Activated T-helper 17 cell treated with anti-CD3 and anti-CD28 coated beads, Interleukin-2, amount 50 U/mL, for 72 hours (primary cell): ENCODE measurements at places on chromosomes 12 and 14. TPM values are rescaled to one million over a fixed set of nuclear protein-coding genes. Genes with fewer than 3 reads are reported as not detected.
A peak's percentile ranks its signal among the peaks of the same experiment; 100 is the strongest.

DNA sequence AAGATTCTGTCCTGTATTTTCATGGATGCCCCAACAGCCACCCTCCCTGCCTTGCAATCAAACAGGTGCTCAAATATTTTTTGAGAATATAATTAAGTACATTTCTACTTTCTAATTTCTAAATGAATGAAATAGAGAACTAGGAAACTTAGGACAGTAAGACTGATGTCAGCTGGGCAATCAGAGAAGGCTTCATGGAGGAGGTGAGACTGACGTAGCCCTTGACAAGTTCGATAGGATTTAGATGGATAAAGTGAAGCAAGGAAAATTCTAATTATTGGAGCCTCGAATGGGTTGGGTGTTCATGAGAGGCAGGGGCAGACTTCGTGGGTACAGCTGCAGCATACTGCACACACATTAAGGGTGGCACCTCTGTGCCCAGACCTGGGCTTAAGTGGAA, 36.0 kb downstream of the NINJ2 start:
- no peaks in the 10 kb centered on the region for H3K27me3 ChIP-seq
- H3K27ac ChIP-seq: no peak overlapping the region
- no peak overlapping the region for H3K4me3 ChIP-seq
- no peak for ATAC-seq
- H3K4me1 ChIP-seq: peaks cover 17% of the 10 kb centered on the region

GRCh38 chr12:70091021-70091521, 152.2 kb upstream of the CNOT2 start:
- H3K36me3 ChIP-seq: no peaks in the 10 kb centered on the region
- H3K27ac ChIP-seq: no peak overlapping the region
- H3K4me3 ChIP-seq: no peak overlapping the region
- H3K27me3 ChIP-seq: no peaks in the 10 kb centered on the region
- no peaks in the 10 kb centered on the region for H3K4me1 ChIP-seq
- ATAC-seq: no peak

GRCh38 chr12:75984577-75985182, 46.9 kb downstream of the PHLDA1 start:
- peak; percentile 77 for ATAC-seq
- H3K4me3 ChIP-seq: peak overlapping the region; percentile 15
- no peaks in the 10 kb centered on the region for H3K27me3 ChIP-seq

- no peaks in the 10 kb centered on the region for H3K27me3 ChIP-seq
- peaks cover 11% of the 10 kb centered on the region for H3K4me1 ChIP-seq
- peak overlapping the region; percentile 59 for H3K27ac ChIP-seq
- no peaks in the 10 kb centered on the region for H3K36me3 ChIP-seq
- peak overlapping the region; percentile 56 for H3K4me3 ChIP-seq
- peak; percentile 18 for ATAC-seq
Observed at GRCh38 chr14:20428010-20428365, 8.0 kb downstream of the KLHL33 start.

Gene CDCA3
- 104 TPM for total RNA-seq

Gene SERPINA10
- total RNA-seq: not detected

DNA sequence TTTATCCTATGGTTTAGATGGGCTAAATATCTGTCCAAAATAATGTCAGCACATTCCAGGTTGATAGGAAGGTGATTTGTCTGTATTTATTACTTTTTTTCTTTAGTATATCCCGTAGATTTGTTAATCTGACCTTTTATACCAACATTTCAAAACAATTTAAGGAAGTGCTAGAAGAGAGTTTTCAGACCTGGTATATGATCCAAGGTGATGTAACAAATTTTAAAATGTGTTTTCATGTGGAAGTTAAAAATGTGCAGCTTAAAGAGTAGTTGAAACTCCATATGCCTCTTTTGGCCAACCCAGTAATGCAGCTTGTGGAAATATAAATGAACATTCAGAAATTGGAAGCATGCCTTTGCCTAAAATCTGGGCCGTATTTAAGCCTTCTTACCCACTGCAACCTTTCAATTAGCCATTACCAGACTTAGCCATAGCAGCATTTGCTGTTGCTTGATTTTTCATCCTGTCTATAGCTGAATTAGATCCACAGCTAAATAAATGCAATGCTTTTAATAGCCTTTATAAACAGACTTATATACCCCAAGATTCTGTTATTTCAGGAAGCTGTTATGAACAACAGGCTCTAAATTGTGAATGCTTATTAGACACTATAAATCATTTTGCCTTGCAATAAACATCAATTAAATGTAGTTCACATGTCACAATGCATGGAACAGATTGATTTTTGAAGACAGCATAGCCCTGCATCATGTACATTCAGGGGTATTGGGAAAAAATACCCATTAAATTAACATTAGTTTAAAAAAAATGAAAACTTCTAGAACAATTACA, 271.2 kb downstream of the PDZRN4 start:
- no peak overlapping the region for H3K4me3 ChIP-seq
- no peak for ATAC-seq
- H3K27me3 ChIP-seq: peaks cover 7% of the 10 kb centered on the region
- H3K4me1 ChIP-seq: no peaks in the 10 kb centered on the region
- no peak overlapping the region for H3K27ac ChIP-seq

DNA sequence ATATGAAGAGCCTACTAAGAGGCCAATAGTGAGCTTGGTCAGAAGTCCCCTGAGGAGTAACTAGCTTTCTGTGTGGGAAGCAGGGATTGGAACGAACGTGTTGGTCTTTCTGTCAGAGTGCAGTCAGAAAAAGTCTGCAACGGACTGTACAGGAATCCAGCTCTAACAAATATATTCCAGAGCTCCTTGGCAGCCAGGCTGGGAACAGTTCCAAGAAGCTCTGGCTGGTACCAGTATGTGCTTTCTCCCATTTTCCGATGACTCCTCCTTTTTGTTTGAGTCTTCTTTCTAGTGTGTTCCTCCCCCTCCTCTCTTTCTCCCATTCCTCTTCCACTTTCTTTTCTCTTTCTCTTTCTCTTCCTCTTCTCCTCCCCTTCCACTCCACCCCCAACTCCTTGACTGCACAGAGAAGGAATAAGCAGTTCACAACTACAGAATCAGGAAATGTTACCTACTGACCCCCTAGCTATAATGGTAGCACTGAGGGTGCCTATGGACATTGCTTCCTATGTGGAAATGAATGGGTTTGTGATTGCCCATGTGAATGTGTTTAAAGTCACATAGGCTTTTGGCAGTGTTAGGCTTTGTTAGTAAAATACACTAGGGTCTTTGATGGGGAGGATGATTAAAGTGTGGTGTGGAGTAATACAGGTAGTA, 59.9 kb downstream of the TTLL5 start:
- no peak overlapping the region for H3K4me3 ChIP-seq
- peaks cover 5% of the 10 kb centered on the region for H3K4me1 ChIP-seq
- no peaks in the 10 kb centered on the region for H3K27me3 ChIP-seq
- H3K27ac ChIP-seq: no peak overlapping the region
- peaks cover 73% of the 10 kb centered on the region for H3K36me3 ChIP-seq

Gene TRHDE
- total RNA-seq: not detected

GRCh38 chr12:11773889-11774677, 124.6 kb downstream of the ETV6 start:
- no peak for ATAC-seq
- peaks cover 53% of the 10 kb centered on the region for H3K4me1 ChIP-seq
- H3K4me3 ChIP-seq: peak overlapping the region; percentile 37

- no peaks in the 10 kb centered on the region for H3K36me3 ChIP-seq
- H3K4me1 ChIP-seq: peaks cover 21% of the 10 kb centered on the region
- H3K27ac ChIP-seq: peak overlapping the region; percentile 85
- H3K4me3 ChIP-seq: peak overlapping the region; percentile 68
- no peak for ATAC-seq
Observed at GRCh38 chr14:76904100-76904739, 78.0 kb downstream of the LRRC74A start.

GRCh38 chr12:119901670-119902069, 24.6 kb upstream of the CIT start:
- no peak overlapping the region for H3K4me3 ChIP-seq
- H3K36me3 ChIP-seq: no peaks in the 10 kb centered on the region
- peaks cover 6% of the 10 kb centered on the region for H3K4me1 ChIP-seq
- no peak for ATAC-seq
- no peak overlapping the region for H3K27ac ChIP-seq

DNA sequence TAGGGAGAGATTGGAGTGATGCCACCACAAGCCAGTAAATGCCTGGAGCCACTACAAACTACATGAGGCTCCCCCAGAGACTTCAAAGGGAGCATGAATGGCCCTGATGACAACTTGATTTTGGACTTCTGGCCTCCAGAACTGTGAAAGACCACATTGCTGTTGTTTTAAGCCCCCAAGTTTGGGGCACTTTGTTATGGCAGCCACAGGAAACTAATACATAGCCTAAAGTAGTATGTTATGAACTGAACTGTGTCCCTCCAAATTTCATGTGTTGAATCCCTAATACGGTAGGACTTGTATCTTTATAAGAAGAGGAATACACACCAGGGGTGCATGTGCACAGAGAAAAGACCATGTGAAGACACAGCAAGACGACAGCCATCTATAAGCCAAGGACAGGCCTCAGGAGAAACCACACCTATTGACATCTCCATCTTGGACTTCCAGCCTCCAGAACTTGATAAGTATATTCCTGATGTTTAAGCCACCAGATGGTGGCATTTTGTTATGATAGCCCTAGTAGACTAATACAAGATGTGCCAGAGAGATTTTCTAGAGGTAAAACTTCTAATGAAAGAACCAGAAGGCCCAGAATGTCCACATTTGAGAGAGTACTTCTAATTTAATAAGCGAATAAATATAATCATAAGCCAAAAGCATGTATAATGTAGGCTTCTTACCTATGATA, 127.1 kb upstream of the BMP4 start:
- H3K36me3 ChIP-seq: no peaks in the 10 kb centered on the region
- H3K4me3 ChIP-seq: no peak overlapping the region
- H3K4me1 ChIP-seq: no peaks in the 10 kb centered on the region
- no peak overlapping the region for H3K27ac ChIP-seq
- no peak for ATAC-seq

DNA sequence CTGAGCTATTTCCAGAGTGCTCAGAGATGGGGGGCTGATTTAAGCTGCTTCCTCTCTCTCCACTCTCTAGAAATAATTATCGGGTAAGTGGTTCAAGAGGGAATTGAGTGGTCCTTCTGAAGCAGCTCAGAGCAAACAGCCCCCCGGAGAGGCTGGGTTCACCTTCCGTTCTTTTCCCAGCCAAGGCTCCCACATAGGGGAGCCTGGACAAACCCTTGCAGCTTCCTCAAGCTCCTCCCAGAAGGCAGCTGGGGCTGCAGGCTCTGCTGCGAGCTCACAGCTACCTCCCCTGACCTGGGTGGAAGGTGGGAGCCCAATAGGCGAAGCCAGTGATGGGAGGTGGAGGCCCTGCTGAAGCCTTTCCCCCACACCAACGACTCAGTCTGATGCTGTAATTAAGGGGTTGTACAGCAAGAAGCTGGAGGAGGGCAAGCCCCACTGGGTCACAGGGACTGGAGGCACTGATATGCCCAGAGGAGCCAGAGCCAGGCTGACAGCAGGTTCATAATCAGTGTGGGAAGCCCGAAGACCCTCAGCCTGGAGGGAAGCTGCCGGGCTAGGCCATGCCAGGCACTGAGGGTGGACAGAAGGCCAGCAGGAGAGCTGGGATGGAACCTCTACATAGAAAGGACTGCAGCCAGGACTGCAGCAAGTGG, 52.4 kb downstream of the ARL6IP4 start:
- ATAC-seq: no peak
- peaks cover 8% of the 10 kb centered on the region for H3K4me1 ChIP-seq
- H3K4me3 ChIP-seq: no peak overlapping the region
- no peaks in the 10 kb centered on the region for H3K36me3 ChIP-seq
- H3K27me3 ChIP-seq: no peaks in the 10 kb centered on the region
- H3K27ac ChIP-seq: peak overlapping the region; percentile 55

Gene PDZRN4
- not detected for total RNA-seq
